ENCODE measurements at places on chromosomes 13 and 19.

DNA sequence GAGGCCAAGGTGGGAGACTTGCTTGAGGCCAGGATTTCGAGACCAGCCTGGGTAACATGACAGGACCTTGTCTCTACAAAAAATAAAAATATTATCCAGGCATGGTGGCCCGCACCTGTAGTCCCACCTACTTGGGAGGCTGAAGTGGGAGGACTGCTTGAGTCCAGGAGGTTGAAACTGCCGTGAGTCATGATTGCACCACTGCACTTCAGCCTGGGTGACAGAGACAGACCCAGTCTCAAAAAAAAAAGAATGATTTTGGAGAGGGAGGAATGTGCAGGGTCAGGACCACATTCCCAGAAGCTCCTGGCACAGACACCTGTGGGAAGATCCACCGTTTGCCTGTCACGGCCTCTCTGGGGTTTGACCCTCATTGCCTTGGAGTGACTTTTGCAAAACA, 9.3 kb upstream of the BAX start:
- no peak for DNase-seq

- no peak for DNase-seq
Observed at GRCh38 chr19:10979951-10980381, 19.1 kb downstream of the SMARCA4 start.

- no peak for DNase-seq
Observed at GRCh38 chr13:51922771-51923480, 61.2 kb downstream of the CCDC70 start.

DNA sequence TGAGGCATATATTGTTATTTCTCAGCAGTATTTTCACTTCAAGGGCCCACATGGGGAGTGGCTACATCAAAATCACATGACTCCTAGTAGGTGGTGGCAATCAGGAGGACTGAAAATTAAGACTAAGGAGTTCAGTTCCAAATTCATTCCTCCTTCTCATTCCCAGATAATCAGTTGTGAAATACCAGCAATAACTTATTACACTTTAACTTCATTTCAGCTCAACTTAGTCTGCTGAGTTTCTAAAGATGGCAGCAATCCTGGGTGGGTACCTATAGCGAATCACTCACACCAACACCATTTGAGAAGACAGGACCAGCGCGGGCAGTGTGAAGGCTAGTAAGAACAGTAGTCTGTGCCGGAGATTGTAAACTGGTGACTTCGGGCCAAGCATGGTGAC, 63.9 kb upstream of the SLC10A2 start:
- no peak for DNase-seq

GRCh38 chr13:107867701-107868661, 347.4 kb downstream of the LIG4 start:
- no peak for DNase-seq

DNA sequence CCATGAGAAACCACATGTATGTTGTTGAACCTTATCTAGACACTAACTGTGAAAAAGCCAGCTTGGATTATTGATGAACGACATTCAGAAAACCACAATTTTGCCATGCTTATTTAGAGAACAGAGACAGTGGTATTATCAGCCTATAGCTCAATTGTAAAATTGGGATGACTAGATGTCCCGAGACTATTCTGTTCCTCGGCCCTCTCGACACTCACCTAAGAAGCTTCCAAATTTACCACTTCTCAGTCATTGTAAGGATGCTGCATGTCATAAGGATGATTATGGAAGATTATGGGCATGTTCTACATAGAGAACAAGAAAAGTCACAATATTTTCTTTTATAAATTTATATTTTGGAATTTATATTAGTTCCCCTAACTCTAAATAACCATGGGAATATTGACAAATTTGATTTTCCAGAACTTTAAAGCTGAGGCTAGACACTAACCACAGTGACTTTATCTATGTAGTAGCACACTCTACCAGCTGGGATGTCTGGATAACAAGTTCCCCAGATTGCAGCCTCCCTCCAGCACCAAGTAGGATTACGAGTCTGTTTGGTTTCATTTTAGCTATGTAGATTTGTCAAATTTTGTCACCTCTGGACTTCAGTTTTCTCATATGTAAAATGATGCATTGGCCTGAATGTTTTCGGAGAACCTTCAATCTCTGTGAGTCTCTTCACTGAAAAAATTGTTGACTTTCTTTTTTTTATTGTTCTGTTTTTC, 513.6 kb downstream of the IRS2 start:
- no peak for DNase-seq

DNA sequence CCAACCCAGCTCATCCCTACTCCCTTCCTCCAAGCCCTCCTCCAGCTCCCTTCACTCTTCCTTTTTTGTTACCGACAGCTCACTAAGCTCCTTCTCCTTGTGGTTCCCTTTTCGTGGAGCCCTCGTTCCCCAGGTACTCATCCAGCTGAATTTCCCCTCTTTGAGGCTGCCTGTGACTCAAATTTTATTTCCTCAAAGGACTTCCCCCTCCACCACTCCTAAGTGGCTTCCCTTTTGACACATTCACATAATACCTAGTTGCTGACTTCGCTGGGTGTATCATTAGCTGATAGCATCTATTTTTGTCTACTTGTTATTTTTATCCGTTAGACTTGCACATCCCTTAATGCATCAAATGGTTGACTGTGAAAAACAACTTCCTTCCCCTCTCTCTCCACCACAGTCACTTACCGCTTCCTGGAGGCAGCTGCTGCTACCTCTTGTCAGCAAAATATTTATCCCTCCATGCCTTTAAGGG, 14.5 kb downstream of the FFAR2 start:
- peak; percentile 79 for DNase-seq

DNA sequence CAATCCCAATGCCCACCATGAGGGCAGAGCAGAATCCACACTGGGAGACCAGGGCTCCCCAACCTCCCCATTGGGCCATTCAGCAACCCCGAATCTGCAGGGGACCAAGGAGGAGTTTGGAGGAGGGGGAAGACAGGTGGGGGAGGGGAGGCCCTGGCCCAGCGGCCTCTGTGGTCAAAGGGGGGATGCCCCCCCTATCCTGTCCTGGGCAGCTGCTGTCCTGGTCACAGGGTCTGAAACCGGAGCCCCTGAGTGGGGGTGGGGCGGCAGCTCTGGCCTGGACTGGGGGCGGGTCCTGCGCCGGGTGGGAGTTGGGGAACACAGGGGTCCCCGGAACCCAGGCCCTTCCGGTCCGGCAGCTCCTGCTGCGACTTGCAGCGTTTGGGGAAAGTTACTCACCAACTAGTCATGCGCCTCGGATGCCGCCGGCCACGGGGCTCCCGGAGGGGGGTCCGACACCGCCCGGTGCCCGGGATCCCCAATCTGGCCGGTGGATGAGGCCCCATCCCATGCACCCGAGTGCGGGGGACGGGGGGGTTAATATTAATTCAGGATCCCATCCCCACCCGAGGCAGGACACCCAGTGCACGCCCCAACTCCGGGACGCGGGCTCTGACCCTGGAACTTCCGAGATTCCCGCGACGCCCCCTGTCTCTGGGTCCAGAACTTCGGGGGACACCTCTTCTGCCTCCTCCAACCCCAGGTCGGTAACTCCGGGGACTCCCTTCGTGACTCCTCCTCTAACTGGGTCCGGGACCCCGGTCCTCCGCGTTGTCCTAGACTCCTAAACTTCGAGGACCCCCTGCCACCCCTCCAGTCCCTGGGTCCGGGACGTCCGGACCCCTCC, 872 bp downstream of the HOMER3 start:
- no peak for DNase-seq

DNA sequence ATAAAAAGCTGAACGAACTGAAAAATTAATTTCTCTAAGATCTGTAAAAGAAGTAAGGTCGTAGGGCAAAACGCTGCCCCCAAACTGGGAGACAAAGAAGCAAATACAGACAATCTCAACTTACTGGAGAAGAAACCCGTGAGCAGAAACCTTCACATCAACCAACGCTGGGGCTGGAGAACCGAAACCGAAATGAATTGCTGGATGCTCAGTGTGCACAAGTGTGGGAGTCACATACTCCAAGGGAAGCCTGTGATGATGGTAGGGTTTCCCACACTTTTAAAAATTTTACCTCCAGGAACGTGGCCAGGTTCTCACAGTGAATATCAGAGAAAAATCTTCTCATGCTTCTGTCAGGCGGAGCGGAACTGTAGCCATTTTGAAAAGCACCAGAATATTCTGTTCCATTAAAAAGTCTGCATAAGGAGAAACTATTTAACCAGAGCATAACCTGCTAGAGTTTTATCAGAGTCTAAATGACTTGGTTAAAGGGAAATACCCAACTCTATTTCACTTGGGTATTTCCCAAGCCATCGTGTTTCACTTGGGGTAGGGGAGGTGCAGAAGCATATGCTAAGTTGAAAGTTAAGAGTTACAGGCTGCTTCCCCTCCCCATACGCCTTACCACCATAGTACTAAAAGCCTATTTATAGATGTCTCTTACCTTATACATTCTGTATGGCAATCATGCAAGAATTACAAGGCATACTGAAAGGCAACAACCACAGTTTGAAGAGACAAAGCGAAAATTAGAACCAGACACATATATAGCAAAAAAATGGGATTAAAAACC, 110.5 kb upstream of the SLITRK1 start:
- DNase-seq = no peak

All from GM06990 (cell line).